ENCODE measurements at places on chromosomes 5 and 9.
A peak's percentile ranks its signal among the peaks of the same experiment; 100 is the strongest.

GRCh38 chr9:126500600-126501382 is 112.9 kb upstream of the LMX1B start:
- peak; percentile 72 for DNase-seq

DNA sequence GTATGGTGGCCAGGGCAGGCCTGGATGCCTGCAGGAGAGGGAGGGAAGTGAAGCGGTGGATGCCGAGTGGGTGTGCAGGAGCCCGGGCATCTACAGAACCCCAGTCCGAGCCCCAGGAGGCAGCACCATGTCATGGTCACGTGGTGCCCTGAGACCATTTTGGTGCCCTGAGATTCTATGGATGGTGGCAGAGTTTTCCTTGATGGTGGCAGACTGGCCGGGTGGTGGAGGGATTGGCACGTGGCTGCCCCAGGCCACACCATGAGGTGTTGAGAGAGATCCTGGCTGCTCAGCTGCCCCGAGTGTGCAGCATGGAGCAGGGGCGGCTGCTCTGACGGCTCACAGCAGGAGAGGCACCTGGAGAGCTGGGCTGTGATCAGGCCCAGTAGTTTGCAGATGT is 52.3 kb downstream of the SYK start:
- DNase-seq: no peak

DNA sequence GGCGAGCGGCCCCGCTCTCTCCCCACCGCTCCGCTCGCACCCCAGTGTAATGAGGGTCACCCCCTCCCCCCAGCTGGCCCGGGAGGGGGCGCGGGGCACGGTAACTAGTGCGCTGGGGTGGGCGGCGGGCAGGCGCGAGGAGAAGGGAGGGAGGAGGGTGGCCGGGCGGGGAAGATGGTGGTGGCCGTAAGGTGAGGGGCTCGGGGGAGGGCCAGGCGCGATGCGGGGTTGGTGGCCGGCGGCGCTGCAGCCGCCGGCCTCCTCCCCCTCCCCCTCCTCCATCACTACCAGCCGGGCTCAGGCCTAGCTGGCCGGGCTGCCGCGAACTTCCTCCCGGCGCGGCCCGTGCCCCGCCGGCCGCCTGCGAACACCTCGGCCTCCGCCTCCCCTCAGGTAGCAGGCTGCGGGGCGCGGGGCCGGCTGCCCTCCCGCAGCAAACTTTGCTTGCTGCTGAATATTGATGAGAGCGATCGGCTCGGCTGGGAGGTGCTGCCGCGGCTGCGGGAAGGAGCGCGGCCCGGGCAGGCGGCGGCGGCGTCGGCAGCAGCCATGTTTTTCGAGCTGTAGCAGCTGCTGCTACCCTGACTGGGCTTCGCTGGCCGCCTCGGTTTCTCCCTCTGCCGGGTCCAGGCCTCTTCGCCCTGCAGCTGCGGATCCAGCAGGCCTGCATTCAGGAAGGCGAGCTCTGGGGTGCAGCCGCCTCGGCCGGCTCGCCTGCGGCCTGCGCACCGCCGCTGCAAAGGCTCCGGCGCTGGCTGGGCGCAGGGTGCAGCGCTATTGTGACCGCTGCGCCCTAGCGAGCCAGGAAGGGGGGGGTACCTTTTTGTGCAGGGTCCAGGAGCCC is 502 bp downstream of the NSD1 start:
- DNase-seq: peak; percentile 54

DNA sequence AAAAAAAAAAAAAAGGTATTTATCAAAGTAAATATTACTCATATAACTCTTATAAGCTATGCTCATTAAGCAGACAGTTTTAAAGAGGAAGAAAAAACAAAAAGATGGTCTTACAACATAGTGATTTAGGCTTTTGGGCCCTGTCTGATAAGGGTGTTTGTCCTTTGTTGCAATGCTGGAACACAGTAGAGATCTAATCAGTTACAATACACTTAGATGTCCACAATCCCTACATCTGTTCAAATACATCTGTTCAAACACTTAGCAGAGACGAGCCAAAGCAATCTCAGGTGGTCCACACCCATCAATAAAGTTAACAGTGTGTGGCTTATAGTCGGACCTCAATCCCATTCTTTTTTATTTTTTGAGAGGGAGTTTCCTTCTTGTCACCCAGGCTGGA is 11.0 kb downstream of the PRXL2C start:
- no peak for DNase-seq

GRCh38 chr5:158013939-158014338 is 155.0 kb upstream of the CLINT1 start:
- no peak for DNase-seq

DNA sequence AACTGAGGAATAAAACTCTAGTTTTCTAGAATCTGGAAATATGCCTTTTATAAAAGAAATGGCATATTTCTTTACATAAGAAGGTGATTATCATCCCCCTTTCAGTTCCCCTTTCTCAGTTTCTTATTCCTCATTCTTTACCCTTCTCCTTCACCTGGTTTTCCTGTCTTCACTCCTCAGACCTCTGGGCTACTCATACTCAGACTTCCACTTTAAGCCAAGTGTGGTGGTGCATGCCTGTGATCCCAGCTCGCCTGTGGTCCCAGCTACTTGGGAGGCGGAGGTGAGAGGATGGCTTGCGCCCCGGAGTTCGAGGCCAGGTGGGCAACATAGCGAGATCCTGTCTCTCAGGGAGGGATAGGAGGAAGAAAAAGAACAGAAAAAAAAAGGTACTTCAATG is 57.2 kb downstream of the RANBP6 start:
- no peak for DNase-seq

DNA sequence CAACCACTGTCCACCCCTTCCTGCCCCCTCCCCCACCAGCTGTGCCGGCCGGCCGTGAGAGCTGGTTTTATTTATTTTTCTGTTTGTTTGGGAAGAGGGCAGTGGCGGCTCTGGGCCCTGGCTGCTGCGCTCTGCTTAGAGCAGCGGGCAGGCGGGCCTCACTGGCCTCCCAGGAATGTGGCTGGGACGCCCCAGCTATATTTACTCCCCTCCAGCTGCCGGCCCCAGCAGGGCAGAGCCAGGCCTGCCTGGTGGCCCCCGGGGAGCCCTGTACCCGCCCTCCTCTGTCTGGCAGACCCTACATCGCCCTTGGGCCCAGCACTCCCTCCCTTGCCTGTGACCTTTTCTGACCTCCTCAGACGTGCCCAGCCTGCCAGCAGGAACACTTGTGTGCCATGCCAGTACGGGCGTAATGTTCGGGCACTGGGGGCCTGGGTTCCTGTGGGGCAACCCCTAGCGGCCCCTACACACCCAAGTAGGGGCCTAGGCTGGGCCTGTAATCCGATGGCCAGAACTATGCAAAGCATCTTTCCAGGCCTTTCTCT is 7.7 kb downstream of the CXXC5 start:
- DNase-seq: no peak

DNA sequence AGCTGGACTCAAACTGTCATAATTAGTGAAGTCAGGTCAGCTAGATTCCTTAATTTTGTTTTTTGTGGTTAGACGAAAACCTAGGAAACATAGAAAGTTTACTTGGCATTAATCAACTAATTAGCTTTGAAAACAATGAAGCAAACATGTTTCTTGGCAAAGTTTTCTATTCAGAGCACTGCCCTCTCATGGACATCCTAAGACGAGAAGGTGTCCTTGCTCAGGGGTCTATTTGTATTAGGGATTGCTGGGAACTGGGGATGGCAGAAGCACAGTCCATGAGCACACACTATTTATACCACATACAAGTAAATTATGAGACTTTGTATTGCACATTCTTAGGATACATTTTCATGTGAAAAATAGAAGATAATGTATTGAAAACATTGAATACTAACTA is 49.7 kb downstream of the POC5 start:
- no peak for DNase-seq

GRCh38 chr9:136485049-136486045 is 2.5 kb upstream of the SEC16A start:
- DNase-seq: peak; percentile 90

- DNase-seq: no peak
Measured at GRCh38 chr5:83653669-83654068, 67.0 kb downstream of the HAPLN1 start.

- DNase-seq: no peak
Measured at GRCh38 chr5:133715616-133716015, 103.3 kb upstream of the FSTL4 start.

GRCh38 chr5:52579391-52579790 is 208.3 kb upstream of the ITGA1 start:
- no peak for DNase-seq

- DNase-seq: no peak
Measured at GRCh38 chr9:28648723-28649122, 1075.4 kb upstream of the C9orf72 start.

- peak; percentile 72 for DNase-seq
Measured at GRCh38 chr5:180315762-180316212, 23.9 kb upstream of the MAPK9 start.

- no peak for DNase-seq
Measured at GRCh38 chr5:14783691-14784090, 87.9 kb downstream of the ANKH start.

DNA sequence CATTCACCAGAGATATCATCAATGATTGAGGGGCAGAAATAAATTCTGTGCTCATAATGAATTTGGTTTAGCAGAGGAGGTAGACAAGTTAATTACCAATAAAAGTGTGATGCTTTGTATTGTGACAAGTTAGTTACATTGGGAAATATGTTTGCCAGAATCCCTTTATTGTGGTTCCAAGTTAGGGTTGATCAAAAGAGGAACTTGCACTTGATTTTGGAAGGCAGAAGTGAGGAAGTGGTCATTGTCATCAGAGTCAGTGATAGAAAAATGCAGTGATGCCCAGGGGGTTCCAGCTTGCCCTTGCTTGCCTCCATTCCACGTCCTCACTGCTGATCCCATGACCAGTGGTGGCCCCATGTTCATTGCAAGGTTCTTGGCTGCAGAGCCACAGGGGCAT is 69.7 kb downstream of the SVEP1 start:
- no peak for DNase-seq

- DNase-seq: no peak
Measured at GRCh38 chr9:128906741-128907140, 14.0 kb upstream of the PHYHD1 start.

DNA sequence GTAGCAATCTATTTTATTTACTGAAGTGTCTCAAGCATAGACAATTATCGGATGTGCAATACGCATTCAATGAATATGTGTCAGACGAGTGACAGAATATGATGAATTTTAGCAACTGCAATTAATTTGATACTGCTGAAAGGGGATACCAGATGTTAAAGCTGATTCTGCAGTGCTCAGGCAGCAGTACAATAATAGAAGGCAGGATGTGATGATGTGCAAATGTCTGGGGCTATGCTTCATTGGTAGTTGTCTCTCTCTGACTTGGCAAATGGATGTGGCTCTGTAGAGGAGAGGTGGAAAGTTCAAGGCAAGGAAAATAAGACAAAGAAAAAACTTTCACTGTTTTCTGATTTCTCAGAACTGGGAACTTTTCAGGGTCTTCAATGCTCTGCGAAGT is 721.2 kb downstream of the CDH18 start:
- no peak for DNase-seq

DNA sequence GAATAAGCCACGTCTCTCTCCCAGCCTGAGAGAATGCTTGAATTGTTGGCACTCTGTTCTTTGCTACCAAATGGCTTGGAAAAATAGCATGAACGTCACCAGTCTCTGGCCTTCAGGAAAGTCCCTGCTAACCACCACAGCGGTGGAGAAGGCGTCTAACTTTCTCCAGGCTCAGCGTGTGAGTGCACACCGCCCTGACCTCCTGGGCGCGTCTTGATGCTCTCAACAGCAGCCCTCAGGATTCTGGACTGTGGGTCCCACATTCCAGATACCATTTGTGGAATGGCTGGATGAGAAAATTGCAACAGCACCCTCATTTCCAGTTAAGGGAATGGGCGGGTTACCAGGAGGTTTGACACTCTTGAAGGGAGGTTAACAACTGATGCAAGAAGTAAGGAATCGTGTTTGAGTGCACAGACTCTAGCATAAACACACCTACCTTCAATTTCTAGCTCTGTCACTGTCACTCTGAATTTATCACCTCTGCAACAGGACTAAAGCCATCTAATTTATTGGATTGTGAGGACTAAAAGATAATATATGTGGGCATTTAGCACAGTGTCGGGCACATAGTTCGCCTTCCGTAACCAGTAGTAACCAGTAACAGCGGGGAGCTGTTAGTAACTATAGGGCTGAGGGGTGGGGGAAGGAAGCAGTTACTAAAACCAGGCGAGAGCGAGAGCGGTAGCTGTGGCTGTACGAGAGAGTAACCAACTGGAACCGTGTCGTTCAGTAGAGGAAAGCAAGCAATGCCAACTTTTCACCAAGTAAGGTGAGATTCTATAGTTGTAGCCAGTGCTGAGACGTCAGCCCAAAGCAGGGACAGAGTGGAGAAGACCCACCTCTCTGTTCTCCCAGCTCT is 807 bp upstream of the PLGRKT start:
- DNase-seq: peak; percentile 37

DNA sequence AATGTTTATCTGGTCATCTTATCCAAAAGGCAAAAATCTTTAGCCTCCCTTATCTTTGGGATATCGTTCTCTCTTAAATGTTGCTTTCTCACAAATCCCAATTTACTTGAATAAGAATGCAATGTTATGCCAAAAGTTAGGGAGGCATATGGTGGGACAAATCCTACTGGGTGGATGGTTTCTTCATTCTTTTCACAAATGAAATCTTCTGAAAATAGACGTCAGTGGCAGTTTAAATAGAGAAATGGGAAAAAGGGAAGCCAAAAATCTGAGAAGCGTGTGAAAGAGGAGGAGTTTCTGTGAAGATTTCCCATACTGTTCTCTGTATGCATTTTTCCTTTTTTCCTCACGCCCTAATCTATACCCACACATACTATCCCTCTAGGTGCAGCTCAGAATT is 2.5 kb upstream of the PCDHAC1 start:
- no peak for DNase-seq

DNA sequence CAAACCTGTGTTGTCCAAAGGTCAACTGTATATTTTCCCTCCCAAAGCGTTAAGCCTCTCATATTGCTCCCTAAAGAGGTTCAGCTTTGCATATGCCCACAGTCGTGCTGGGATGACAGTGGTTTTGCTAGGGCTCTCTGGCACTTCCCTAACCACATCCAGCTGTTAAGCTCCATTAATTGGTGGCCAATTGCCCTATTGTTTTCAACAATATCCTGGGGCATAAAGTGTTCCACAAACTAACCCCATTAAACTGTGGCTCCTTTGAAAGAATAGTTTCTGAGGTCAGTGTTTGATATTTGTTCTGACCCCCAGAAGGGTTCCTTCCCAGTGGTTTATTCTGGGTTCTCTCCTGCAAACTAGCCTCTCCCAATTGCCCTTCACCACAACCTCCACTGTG is 194.5 kb downstream of the HSD17B3 start:
- DNase-seq: no peak

GRCh38 chr5:135073761-135074345 is 39.8 kb upstream of the PITX1 start:
- no peak for DNase-seq

DNA sequence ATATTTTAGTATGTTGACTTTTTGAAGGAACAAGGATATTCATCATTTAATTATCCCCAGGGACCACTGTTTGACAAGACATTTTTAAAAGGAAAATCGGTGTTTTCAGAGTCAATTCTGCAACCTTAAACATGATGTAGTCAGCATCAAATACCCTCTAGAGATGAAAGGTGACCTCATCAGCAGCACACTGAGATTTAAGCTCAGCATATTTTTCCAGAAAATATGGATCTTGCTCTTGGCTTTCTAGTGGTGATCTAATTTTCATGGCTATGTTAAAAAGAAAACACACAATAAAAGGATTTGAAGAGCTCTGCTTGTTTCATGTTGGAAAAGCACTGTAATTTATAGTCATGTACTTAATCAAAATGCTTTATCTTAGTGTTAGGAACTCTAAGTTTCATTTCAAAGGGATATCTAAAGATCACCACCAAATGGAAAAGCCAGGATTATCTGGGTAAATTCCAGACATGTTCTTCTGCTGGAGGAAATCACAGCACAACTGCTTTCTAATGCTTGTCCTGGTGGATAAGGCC is 487.2 kb downstream of the ENC1 start:
- DNase-seq: no peak

GRCh38 chr9:89008744-89009545 is 17.7 kb downstream of the S1PR3 start:
- peak; percentile 15 for DNase-seq

Data from activated CD8-positive, alpha-beta T cell treated with anti-CD3 and anti-CD28 coated beads, Interleukin-2, amount 10 ng/mL, durations not matched to agents 7 days and 5 days (primary cell).